ENCODE measurements at places on chromosomes 12 and 14.

- no peak for DNase-seq
Measured at GRCh38 chr14:52755607-52756316, 25.8 kb downstream of the STYX start.

GRCh38 chr12:90253136-90253535 lies 544.5 kb upstream of the ATP2B1 start:
- DNase-seq = no peak

- peak; percentile 57 for DNase-seq
Measured at GRCh38 chr14:58501214-58501816, 73.8 kb downstream of the KIAA0586 start.

GRCh38 chr12:41100572-41100971 lies 87.5 kb upstream of the PDZRN4 start:
- no peak for DNase-seq

- DNase-seq = no peak
Measured at GRCh38 chr14:40074169-40074568, 641.9 kb upstream of the FBXO33 start.

GRCh38 chr14:81342850-81343580 lies 57.1 kb downstream of the STON2 start:
- no peak for DNase-seq

- DNase-seq = peak; percentile 93
Measured at GRCh38 chr12:9813821-9814798, 13.2 kb upstream of the KLRF1 start.

DNA sequence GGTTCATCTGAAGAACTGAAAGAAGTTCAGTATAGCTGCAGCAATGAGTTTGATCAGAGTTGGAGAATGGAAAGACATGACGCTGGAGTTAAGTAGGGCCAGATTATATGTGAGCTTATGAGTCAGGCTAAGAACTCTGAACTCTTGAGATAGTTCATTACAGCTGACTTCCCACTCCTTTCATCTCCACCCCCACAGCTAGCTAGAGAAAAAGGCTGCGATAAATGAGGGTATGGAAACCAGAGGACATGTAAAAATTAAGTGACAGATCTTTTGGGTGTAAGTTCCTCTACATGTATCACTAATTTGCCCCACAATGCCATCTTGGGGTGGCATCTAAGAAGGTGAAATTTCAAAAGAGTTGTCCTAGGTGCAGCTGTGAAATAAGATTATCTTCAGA lies 28.6 kb downstream of the PYM1 start:
- peak; percentile 8 for DNase-seq

- DNase-seq = no peak
Measured at GRCh38 chr14:75515629-75515996, 6.7 kb upstream of the BATF start.

DNA sequence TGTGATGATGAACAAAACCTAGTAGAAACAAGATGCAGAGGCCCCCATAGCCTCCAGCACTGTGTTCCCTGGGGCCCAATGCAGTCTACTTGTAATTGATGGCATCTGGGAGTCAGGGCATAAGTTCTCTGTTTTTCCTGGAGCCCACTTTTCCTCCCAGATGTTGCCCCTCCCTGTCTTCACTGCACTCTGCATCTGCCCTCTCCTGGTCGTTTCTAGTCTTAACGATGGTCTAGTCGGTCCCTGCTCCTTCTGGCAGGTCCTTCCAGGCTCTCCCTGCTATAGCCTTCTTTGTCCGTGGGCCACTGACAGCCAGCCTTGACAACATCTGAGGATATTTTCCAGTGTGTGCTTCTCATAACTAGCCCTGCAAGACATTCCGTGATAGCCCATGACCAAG lies 208.3 kb downstream of the GXYLT1 start:
- no peak for DNase-seq

DNA sequence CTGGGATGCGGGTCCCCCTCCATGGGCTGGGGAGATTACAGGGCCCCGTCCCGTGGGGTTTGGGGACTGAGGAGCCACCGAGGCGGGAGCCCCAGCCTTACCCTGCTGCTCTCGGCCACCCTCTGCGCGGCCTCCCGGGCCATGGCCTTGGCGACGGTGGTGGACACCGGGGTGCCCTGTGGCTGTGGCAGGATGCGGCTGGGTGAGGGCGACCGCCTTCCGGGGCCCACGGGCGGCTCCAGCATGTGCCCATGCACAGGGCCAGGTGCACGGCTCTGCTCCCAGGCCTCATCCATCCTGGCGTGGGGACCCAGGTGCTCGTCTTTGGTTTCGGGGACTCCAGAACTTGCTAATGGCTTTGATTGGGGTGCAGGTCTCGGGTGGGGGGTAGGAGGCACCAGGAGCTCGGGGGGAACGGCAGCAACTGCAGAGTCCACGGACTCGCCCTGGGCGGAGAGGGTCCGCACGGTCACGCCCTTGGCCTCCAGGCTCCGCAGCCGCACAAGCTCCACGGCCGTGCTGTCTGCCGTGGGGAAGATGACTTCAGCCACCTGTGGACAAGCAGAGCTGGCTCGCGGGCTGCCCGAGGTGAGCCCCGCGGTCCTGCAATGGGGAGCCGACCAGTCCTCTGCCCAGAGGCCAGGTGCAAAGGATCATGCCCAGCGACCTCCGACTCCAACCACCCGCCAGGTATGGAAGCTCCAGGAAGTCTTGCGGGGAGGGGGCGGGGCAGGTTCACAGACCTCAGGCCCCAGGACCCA lies 99.2 kb downstream of the PIWIL1 start:
- DNase-seq = no peak

- no peak for DNase-seq
Measured at GRCh38 chr12:79658221-79658620, 32.5 kb downstream of the PAWR start.

DNA sequence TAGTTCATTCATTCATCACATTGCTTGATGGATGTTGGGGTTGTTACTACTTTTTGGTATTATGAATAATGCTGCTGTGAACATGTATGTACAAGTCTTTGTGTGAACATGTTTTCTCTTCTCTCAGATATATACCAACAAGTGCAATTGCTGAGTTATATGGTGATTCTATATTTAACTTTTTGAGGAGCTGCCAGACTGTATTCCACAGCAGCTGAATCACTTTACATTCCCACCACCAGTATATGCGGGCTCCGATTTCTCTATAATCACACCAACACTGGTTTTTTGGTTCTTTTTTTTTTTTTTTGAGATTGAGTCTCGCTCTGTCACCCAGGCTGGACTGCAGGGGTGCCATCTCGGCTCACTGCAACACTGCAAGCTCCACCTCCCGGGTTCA lies 22.2 kb upstream of the PLEKHG6 start:
- no peak for DNase-seq

- no peak for DNase-seq
Measured at GRCh38 chr14:31060253-31060875, 34.2 kb upstream of the STRN3 start.

DNA sequence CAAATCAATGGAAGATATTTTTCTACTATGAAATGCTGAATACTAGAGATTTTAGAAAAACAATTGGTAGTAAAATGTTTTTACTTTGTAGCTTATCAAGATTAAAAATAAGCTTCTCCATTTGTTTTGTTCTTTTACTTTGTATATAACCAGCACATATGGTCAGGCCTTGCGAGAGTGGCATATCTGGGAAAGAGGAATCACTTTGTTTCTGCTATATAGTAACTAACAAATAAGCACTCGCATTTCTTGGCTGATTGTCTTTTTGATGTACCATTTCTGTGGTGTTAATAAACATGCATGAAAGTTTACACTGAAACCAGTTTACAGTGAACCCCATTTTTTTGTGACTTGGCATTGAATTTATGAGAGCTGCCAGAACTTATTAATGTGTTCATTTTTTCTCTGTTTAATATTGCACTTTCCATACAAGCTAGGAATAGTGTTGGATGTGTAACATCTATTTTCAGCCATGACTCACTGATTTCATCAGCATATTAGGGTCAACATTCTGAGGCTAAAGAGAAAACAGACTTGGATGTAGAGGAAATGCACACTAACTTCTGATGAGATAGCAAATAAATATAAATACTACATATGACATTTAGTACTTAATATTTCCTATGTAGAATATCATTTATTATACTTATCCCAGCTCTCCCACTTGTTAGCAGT lies 635.5 kb downstream of the KCNH5 start:
- no peak for DNase-seq

- peak; percentile 27 for DNase-seq
Measured at GRCh38 chr14:54329082-54329695, 67.6 kb upstream of the CDKN3 start.

DNA sequence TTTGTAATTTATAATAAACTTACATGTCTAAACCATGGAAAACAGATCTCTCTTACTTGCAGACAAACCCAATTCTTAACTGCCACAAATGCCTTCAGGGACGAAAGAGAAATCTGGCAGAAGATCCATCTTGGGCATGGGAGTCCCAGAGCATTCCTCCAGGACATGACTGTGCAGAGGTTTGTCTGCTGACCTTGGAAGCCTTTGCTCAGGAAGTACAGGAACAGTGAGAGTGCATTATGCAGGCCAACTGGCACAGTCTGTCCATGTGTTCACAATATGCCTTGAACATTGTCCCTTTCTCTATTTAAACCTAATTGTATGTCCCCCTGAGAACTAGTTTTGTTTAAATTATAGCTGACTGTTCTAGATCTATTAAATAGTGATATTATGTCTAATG lies 467.1 kb downstream of the ATP23 start:
- DNase-seq = no peak

GRCh38 chr12:57381693-57382220 lies 49.1 kb downstream of the R3HDM2 start:
- no peak for DNase-seq

DNA sequence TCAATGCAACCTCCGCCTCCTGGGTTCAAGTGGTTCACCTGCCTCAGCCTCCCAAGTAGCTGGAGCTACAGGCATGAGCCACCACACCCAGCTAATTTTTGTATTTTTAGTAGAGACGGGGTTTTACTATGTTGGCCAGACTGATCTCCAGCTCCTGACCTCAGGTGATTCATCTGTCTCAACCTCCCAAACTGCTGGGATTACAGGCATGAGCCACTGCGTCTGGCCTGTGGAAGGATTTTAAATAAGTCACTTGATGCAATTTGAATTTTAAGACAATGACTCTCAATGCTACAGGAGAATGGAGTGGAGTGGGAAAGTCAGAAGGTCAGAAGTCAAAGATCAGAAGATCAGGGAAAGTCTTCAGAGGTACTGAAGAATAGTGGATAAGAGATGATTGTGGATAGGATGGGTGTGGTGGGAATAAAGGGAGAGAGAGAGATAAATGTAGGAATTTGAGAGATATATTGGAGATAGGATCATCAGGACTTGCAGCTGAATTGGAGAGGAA lies 15.4 kb downstream of the TMEM52B start:
- DNase-seq = no peak

DNA sequence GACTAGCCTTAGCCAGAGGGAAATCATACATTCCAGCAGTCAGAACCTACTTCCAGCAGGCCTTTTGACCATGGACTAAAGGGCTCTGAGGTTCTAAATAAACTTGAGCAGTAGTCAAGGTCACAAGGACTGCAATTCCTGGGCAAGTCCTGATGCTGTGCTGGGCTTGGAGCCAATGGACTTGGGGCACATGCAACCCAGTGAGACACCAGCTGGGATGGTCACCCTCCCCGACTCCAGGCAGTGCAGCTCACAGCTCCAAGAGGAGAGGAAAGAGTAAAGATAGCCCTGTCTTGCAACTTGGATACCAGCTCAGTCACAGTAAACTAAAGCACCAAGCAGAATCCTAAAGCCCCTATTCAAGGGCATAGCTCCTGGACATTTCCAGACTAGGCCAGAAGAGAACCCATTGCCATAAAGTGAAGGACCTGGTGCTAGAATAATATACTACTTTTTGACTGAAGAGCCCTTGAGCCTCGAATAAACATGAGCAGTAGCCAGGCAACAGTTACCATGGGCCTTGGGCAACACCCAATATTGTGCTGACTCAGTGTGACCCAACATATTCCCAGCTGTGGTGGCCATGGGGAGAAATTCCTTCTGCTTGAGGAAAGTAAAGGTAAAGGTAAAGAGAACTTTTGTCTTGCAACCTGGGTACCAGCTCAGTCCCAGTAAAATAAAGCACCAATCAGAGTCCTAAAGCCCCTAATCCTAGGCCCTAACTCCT lies 226.2 kb upstream of the CLEC14A start:
- DNase-seq = no peak

DNA sequence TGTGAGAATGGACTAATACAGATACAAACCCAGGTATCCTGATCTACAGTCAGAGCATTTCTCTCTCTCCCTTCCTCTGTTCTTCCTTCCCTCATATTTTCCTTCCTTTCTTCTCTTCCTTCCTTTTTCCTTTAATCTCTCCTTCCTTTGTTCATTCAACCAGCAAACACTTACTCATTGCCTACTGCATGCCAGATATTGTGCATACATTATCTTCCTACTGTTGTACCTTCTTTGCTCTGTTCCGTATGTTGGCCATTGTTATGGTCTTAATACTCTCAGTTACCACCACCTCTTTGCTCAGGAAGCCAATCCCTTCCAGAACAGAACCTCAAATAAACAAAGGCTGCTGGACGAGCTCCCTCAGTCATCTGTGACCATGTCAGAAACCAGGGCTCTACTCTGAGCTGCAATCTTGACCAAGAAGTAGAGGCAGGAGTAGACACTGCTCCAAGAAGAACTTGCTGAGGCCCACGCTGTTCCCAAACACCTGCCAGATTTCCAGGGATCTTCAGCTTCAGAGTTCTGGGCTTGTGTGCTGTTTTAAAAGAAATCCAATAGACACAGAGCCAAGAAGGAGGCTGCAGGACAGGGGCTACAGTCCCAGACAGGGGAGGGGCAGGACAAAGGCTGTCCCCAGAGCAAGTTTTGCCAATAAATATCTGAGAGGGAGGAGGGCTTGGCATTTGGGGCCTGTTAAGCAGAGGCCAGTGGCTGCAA lies 526.7 kb upstream of the TBX3 start:
- DNase-seq = no peak

DNA sequence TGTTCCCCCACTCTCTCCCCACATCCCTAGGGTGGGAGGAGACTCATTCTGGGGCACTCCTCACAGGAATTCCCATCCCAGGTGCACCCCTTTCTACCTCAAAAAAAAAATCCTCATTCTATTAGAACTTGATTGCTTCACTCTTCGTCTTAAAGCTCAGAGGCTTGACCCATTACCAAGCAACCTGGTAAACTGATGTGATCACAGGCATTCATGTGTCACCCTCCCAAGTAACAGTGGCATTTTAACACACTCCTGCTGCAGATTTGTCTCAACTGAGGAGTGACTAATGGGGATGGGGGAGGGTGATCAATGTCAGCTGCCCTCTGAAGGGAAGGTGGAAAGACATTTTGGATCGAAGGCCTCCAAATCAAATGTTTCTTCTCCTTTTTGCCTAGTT lies 78.1 kb upstream of the PTHLH start:
- DNase-seq = no peak

GRCh38 chr14:35332517-35333263 lies 40.5 kb downstream of the PSMA6 start:
- peak; percentile 74 for DNase-seq

DNA sequence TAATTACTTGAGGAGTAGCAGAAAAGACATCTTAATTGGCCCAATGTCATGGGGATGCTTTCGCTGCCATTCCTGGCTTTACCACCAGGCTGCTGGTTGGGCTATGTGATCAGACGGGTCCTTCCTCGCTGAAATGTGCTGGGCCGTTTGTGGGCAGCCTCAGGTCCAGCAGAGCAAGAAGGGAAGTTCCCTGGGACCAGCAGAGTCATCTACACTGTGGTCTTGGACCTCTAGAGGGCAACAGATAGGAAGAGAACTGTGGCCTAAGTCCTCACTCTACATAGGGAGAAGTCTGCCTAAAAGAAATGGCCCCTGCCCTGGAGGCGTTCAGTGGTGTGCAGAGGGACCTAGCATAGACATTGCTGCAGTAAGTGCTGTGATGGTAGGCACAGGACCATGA lies 10.9 kb downstream of the EVL start:
- peak; percentile 70 for DNase-seq

GRCh38 chr12:114656906-114657596 lies 26.9 kb downstream of the TBX3 start:
- no peak for DNase-seq

GRCh38 chr14:75879031-75879430 lies 102.8 kb downstream of the TGFB3 start:
- peak; percentile 78 for DNase-seq

Measured in activated CD4-positive, alpha-beta T cell treated with anti-CD3 and anti-CD28 coated beads, Interleukin-2, amount 50 U/mL, for 16 hours (primary cell).